T47D (cell line): ENCODE measurements at places on chromosomes 13 and 19.

DNA sequence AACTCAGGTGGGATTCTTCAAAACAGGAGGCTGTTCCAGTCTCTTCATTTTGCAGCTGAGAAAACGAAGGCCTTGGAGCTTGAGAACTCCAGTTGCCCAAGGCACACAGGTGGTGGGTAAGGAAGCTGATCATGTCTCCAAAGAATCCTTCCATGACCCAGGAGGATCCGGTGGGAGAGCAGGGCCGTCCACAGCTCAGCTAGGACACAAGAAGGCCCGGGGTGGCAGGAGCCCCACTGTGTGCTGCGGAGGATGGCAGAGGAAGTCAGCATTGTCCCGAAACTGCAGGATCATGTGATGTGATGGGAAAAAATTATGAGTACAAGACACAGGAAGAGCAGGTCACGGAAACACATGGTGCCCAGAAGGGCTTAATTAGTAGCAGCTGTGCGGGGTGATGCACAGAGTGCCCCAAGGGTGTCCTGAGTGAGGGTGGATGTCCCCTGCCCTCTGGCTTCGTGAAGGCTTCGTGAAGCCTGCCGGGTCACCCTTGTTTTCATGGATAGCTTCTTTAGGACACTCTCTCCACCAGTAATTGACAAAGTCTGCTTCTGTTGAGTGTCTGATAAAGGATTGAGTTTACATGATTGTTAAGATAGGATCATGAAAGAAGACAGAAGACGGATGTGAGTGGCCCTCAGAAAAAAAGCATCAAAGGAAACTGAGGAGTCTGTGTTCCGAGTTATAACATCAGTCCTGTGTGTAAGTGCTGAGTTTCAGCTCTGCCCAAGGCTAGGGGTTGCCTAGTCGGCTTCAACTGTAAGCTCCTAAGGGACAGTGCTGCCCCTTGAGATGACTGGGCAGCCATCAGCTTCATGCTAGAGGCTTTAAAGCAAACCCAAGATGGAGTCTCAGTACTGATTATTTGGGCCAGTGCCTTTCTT is 33.8 kb upstream of the SACS start:
- DNase-seq, result no peak

- DNase-seq, result no peak
Observed at GRCh38 chr13:110266431-110266809, 40.5 kb downstream of the COL4A1 start.

GRCh38 chr19:4324228-4324627 is 14.4 kb downstream of the STAP2 start:
- DNase-seq, result no peak

DNA sequence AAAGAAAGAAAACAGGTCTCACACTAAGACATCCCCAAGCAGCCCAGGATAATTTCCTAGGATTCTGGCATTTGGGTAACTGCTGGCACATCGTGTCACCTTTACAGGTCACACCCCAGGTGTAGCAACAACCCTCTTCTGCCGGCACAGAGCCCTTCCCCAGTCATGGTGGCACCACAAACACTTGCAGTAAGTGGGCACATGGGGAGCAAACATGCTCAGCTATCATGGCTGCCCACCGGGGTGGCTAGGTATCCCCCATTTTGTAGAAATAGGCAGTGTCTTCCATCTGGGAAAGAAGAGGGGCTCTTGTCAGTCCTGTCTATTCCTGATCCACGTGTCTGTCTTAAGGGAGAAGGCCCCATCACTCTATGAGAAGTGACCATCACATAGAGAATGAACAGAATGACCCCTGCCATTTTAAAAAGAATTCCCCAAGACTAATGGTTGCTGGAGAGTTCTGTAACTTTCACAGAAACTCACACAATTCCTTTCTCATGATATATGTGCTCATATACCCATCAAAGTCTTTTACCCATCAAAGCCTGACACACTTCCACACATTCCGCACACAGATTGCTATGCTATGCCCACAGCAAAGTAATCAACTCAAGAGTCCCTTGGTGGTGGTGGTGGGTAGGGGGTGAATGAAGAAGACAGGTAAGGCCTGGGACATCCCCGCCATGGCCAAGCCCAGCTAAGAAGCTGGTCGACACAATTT is 33.3 kb downstream of the BRD4 start:
- no peak for DNase-seq

DNA sequence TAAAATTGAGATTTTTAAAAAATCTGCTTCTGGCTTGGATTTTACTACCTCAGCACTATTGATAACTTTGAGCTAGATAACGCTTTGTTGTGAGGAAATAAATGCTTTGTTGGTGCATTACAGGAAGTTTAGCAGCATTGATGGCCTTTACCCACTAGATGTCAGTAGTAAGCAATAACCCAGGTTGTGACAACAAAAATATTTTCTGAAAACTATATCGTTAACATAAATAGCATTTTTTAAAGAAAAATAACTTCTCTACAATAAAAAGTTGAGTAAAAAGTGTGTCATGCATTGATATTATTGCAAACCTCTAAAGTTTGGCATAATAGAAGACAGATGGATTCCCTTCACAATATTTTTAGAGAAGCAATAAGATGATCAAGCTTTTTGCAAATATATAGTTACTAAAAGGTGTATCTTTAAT is 1246.5 kb downstream of the UQCRFS1 start:
- no peak for DNase-seq

GRCh38 chr19:33396701-33397535 is 23.4 kb downstream of the CEBPG start:
- no peak for DNase-seq

DNA sequence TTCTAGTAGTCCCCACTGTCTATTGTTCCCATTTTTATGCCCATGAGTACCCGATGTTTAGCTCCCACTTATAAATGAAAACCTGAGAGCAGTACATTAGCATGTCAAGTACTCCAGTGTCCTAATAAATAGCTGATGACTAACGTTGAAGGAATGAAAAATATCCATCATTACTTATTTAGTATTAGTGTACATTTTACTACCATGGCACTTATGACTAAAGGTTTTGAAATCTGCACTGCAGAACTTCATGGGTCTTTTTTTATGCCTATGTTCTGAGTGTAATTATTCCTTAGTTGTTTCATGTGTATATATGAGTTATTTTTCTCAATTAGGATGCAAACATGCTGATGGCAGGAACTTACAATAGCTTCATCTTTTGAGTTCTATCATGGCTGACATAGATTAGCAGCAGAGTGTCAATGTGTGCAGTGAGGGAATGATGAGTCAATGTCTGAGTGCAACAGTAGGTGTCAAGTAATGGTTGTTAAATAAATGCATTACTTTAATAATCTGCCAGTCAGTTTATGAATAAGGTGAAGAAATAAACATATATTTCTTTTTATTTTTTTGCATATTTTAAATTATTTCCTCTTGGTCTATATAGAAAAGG is 188.4 kb downstream of the ITGBL1 start:
- DNase-seq, result no peak

- DNase-seq, result no peak
Observed at GRCh38 chr13:31069808-31070534, 91.7 kb downstream of the HSPH1 start.
